ENCODE measurements at places on chromosomes 7 and 10.

DNA sequence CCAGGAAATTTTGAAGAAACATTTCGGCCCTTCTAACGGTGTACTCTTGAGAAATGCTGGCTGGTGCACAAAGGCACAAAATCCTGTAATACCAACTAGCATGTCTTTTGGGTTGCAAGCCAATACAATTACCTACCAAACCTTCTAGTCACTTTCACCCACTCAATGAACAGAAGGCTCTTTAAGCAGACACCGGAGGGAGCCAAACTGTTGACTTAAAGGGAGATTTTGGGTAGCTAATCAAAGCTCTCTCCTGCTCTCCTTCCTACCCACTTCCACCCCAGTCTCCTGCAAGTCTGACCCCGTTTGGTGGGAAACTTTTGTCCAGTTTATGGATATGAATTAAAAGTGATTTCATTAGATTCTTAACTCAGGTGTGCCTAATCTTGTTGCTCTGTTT is 24.0 kb downstream of the GRM3 start:
- DNase-seq = no peak

DNA sequence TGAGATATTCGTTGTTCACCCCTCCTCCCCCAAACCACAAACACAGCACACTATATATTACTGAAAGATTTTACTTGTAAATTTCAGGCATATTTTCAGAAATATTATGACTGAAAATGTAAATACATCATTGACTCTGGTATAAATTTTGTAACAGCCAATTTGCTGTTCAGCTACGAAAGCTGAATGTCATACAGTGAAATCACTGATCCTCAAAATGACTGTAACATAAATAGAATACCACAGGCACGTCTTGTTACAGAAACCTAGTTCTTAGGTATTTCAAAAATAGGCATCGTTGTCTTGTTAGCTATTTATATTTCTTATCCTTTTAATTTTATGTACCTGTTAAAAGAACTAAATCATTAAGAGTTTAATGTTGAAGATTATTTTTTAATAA is 15.1 kb downstream of the TRUB1 start:
- no peak for DNase-seq

- DNase-seq = no peak
Measured at GRCh38 chr7:45566386-45566785, 7.8 kb upstream of the ADCY1 start.

DNA sequence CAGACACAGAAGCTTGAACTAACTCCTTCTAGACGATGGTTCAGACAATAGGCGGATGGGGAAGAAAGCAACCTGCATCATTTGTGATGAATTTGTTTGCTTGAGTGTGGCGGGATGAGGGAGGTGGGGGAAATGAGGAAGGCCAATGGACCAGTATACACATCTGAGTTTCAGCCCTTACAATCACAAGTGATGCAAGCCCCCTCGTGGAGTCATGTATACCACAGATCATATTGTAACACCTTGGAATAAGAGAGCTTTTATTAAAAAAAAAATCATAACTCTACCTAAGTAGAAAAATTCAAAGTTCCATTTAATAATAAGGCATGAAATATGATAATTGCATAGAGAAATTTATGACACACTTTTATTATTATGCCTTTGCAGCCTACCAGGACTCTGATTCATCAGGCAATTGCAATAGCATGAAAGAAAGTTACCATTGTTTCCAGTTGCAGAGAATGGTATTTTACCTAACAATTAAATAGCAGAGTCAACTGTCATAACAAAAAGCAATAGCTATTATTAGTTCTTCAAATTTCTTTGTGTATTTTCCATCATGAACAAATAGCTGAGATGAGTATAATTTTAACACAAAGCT is 230.2 kb upstream of the AKR1E2 start:
- DNase-seq = no peak

DNA sequence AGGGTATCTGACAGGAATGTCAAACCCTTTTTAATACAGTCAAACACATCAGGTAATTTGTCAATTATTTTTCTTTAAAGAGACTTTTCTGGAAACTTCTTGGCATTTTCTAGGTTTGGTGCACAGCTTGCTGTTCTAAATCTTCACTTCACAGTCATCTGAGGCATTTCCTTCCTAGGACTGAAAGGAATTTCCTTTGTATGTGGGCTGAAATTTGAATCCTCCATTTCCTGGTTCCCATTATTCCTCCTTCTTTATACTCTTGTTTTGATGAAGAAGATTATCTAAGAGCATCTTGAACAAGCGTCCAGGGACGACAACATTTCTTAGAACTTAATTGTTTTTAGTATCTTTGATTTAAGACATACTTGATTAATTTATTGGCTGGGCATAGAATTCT is 24.9 kb downstream of the CALD1 start:
- DNase-seq = no peak

GRCh38 chr7:25802057-25802456 is 349.9 kb upstream of the NFE2L3 start:
- no peak for DNase-seq

DNA sequence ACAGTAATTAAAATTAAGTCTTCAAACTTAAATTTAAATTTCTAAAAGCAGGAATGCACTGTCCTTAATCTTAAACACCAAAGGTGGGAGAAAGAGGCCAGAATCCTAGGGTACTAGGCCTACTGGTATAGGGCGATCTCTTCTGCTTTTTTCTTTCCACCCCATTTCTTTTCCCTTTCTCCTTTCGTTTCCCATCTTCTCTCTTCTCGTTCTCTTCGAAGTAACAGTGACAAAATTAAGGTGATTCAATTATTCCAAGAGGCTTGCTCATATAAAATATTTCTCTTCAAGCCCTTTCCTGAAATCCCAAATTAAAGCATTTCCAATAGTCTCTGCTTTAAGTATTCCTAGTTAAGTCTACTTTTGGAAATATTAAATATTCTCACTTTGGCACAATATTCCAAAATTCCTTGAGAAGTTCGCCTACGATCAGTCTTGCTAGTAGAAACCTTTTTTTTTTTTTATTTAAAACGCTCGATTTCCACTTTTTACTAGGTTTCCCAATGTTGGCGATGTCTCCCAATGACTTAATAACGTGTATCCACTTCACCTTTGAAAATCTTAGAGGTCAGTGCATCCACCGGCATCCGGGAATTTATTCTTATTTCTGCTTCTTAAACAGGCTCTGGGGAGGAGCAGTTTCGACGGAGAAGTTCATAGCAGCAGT is 765 bp upstream of the LCOR start:
- no peak for DNase-seq

DNA sequence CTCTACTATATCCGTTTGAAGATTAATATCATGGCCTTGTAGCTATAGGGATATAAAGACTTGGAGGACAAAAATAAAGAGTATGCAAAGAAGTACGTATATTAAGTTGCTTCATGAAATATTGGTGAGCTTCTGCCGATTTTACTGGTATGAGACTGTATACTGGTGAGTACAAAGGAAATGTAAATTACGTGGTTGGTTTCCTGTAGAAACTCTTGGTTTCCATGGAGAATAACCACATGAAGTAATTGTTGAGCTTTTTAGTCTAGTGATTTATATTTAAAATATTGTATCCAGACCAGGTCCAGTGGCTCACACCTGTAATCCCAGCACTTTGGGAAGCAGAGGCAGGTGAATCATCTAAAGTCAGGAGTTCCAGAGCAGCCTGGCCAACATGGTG is 32.2 kb upstream of the GLI3 start:
- no peak for DNase-seq

GRCh38 chr7:83541187-83541960 is 107.6 kb downstream of the SEMA3E start:
- no peak for DNase-seq

DNA sequence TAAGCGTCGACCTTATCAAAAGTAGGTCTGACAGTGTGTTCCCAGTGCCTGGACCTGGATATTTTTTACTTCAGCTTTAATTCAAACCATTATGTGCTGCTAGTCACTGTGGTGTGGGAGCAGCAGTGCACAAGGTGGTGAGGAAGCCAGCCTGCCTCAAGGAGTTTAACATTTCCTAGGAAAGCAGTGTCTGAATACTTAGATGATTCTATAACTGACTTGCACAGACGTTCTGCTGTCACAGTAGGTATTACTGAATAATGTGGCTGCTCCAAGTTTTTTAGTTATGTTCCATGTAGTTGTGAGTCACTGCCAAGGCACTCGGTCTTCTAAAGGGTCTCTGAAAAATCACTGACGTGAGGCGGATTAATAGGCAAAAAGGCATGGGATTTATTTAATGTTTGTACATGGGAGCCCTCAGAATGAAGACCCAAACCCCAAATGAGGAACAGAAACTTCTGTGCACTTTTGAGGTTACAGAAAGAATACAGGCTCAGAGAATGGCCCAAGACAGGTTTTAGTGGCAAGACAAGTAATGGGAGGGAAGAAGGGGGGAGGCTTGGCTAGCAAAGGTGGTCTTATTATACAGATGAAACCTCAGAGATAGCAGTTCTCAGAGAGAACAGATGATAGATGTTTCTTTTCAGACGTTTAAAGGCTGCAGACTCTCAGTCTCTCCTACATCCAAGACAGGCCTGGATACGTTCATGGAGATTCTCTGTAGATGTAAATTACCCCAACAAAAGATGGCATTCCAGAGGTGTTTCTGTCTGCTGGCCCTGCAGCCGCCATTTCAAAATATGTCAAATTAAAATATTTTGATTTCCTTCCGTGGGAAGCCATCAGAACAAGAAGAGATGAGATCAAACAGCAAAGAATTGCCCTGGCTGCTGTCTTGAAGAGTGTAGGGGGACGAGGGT is 209.3 kb downstream of the SDK1 start:
- no peak for DNase-seq

DNA sequence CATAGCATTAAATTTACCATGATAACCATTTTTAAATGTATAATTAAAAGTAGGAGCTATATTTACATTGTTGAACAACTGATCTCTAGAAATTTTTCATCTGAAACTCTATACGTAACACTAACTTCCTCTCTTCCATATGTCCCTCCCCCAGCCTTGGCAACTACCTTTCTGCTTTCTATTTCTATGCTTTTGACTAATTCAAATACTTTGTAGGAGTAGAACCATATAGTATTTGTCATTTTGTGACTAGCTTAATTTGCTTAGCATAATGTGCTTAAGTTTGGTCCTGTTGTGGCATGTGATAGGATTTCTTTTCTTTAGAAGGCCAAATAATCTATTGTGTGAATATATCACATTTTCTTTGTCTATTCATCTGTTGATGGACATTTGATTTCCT is 225.3 kb upstream of the POT1 start:
- DNase-seq = no peak

GRCh38 chr10:131870831-131871672 is 29.8 kb upstream of the PPP2R2D start:
- no peak for DNase-seq

GRCh38 chr10:26837139-26837538 is 23.6 kb downstream of the ABI1 start:
- DNase-seq = no peak

DNA sequence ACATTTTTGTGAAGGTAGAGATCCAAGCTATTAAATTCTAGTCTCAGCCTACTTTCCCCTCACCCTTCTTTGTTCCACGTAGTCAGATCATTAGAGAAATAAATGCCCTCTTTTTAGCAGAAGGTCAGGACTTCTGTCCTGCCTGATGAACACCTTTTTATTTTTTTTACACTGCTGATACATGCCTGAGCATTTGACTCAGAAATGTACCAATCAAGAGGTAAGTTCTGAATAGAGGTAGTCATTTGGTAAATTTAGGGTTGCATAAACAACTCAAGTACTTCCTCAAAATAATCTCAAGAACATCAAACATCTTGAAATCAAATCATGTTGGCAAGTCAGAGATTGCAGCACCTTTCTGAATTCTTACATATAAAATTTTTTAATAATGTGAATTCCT is 133.7 kb downstream of the MYO3A start:
- DNase-seq = no peak

DNA sequence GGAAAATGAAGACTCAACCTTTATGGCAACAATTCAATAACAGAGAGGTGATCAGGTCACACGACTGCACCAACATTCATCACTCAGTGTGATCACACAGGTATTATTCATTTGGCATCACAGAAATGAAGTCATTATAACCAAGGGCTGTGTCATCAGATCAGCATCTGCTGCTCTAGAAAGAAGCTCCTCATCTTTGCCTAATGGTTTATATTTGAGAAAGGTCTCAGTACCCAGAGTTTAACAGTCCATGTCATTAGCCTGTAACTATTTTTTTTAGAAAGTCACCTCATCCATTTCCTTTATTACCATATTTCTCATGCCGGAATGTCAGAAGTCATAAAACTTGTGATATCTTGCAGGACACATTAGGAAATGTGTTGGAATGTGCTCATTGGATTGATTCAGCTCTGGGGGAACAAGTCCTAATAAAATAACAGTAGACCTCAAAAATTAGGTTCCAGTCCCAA is 45.1 kb upstream of the PRKG1 start:
- no peak for DNase-seq

DNA sequence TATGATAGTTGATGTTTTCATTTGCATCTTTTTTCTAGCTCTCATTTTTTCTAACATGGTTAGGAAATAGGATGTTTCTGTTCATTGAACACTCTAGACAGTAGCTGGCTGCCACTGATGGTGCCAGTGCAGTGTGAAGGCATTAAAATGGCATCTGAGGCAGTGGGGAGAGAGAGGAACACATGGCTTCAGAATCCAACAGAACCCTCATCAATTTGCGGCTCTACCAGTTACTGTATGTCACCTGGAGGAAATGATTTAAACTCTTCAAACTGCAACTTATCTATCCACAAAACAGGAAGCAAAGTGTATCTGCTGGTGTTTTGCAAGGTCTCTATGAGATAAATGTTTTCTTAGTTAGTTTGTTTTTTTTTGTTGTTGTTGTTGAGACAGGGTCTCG is 305.2 kb upstream of the PRKCQ start:
- no peak for DNase-seq

- no peak for DNase-seq
Measured at GRCh38 chr10:98858525-98858924, 377.1 kb downstream of the HPSE2 start.

- DNase-seq = no peak
Measured at GRCh38 chr7:128352153-128352537, 8.4 kb upstream of the RBM28 start.

DNA sequence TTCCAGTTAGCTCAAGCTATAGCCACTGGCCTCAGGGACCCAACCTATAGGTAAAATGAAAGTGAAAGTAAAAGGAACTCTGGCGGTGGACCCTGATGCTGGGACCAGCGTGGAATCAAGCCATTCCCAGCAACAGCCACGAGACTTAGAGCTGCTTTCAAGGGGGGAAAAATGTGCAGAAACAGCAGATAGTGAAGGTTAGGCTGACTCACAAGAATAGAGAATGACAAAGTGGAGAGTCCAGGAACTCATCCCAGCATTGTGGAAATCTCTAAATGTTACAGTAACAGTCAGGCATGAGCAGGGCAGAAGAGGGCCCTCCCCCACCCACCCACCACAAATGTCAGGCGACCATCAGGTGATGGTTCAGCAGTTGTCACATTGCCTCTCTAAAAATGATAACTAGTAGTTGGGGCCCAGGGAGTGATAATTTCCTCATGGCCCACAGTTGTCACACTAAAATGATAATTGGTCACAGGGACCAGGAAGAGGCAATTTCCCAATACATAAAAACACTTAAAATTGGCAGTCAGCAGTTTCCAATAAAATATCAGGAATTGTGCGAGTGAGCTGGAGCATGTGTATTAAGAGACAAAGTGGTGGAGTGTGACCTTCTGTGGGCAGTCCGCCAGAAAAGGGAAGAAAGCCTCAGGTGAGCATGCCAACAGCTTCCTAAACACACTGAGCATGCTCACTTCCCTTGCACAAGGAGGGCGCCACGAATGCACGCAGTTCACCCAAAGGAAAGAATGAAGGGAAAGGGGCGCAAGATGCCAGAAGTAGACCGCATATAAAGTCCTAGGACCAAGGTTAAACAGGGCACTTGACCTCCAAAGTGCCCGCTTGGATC is 129.8 kb upstream of the PPP1R3A start:
- no peak for DNase-seq

Measured in stimulated activated CD4-positive, alpha-beta T cell treated with anti-CD3 and anti-CD28 coated beads, Interleukin-1b, Interleukin-23, amount 100 ng/mL, for 1 hour (primary cell).